Stimulated activated CD8-positive, alpha-beta memory T cell treated with anti-CD3 and anti-CD28 coated beads, Interleukin-2, amount 100 ng/mL, for 1 hour (primary cell): ENCODE measurements at places on chromosomes 6 and 20.
A peak's percentile ranks its signal among the peaks of the same experiment; 100 is the strongest.

DNA sequence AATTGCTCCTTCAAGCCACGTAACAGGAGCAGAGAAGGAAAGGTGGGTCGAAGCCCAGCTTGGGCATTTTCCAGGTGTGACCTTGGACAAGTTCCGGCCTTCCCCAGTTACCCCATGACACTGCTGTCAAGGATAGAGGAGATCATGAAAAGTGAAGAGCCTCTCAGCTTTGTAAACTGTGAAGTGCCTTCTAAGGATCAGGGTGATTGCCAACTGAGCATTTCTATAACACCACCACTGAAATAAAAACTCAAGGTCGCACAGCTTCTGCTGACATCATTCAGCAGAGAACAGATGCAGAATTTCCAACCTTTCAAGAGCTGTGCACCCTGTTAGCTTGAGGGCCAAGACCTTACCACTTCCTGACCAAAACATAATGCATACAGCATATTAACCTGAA is 24.0 kb upstream of the ZMYND8 start:
- no peak for DNase-seq

DNA sequence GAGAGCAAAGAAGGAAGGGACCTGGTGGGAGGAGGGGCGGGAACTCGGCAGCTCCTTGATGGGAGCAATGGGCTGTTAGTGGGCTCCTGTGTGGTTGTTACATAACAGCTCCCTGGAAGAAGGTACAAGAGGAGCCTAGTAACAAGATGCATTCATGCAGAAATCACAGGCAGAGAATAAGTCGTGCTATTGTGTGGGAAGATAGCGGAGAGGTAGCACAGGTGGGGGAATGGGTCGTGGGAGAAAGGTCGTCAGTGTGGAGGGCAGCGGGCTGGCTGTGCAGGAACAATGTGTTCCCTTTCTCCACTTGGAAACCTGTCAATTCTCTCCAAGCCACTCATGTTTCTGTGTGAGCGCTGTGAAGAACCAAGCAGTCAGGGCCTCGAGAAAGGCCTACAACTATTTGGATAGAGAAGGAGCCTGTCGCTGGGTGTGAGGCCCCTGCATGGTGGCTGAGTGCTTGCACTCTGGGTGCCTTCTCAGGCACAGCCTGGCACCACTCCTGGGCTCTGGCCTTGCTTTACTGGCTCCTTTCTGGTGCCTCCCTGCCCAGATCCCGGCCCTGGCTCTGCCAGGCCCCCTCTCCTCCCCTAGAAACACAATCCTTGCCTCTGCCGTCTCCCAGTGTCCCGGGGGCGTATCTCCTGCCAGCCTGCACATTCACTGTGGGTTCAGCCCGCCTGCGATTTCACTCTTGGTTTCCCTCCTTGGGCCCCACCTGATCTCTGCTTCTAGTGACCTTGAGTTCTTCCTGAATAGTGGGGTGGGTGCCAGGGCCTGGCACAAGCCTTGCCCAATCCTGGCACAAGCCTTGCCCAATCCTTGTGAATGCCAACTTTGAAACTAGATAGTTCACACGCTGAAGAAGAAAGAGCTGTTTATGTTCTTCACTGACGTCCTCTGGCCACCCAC is 7.4 kb upstream of the FGD2 start:
- DNase-seq: no peak

GRCh38 chr6:14372734-14373489 is 255.3 kb downstream of the CD83 start:
- DNase-seq: no peak

DNA sequence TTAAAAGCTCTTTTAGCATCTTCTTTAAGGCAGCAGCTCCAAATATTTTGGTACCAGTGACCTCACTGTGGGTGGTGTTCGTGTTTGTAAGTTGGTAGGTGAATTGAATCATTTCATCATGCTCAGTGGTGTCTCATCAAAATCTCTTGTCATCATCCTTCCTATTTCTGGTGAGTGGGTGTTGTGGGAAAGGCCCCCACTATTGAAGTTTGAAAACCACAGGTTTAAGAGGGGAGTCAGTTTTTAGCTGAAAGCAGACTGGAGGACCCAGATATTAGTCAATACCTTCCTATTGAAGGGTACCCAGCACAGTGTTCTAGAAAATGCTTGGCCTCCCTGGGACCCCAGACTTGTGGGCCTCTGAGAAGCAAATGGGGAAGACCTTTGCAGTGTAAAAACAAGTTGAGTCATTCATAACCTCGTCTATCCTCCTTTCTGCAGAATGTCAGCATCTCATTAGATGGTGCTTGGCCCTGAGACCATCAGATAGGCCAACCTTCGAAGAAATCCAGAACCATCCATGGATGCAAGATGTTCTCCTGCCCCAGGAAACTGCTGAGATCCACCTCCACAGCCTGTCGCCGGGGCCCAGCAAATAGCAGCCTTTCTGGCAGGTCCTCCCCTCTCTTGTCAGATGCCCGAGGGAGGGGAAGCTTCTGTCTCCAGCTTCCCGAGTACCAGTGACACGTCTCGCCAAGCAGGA is 3.7 kb downstream of the PIM1 start:
- DNase-seq: no peak

GRCh38 chr6:163347021-163347446 is 67.5 kb upstream of the QKI start:
- DNase-seq: no peak

DNA sequence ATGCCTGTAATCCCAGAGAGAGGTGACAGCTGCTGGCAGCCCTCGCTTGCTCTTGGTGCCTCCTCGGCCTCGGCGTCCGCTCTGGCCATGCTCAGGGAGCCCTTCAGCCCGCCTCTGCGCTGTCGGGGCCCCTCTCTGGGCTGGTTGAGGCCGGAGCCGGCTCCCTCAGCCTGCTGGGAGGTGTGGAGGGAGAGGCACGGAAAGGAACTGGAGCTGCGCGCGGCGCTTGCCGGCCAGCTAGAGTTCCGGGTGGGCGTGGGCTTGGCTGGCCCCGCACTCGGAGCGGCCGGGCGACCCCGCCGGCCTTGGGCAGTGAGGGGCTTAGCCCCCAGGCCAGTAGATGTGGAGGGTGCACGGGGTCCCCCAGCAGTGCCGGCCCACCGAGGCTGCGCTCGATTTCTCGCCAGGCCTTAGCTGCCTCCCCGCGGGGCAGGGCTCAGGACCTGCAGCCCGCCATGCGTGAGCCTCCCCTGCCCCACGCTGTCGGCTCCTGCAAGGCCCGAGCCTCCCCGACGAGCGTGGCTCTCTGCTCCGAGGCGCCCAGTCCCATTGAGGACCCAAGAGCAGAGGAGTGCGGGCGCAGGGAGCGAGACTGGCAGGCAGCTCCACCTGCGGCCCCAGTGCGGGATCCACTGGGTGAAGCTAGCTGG is 34.6 kb downstream of the C6orf52 start:
- DNase-seq: no peak

DNA sequence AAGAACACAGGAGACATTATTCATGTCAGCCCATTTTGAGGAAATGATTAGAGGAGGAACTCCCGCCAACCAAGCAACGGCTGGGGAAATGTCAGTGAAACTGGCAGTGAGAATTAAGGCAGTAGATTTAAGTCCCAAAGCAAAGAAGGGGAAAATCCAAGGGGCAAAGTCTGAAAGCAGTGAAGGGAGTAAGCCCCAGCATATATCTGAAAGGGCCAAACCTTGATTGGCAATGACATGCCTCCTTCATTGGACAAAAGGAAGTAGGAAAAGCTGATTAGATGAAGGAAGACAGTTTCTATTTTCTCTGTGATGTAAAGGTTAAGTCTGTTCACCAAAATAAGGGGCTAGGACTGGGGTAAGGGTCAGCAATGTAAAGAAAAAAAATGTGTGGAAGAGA is 190.3 kb downstream of the RNF144B start:
- no peak for DNase-seq

GRCh38 chr6:148513145-148514071 is 170.8 kb downstream of the SASH1 start:
- DNase-seq: no peak

DNA sequence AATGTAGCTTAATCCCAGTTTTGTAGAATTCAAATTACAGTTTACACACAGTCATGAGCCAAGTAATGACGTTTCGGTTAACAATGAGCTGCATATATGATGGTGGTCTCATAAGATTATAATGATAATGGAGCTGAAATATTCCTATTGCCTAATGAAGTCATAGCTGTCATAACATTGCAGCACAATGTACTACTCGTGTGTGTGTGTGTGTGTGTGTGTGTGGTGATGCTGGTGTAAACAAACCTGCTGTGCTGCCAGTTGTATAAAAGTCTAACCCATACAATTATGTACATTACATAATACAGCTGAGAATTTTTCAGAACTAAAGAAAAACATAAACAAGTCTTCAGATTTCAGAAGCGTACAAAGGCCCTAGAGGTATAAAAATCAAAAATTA is 66.7 kb upstream of the ARID1B start:
- DNase-seq: no peak

DNA sequence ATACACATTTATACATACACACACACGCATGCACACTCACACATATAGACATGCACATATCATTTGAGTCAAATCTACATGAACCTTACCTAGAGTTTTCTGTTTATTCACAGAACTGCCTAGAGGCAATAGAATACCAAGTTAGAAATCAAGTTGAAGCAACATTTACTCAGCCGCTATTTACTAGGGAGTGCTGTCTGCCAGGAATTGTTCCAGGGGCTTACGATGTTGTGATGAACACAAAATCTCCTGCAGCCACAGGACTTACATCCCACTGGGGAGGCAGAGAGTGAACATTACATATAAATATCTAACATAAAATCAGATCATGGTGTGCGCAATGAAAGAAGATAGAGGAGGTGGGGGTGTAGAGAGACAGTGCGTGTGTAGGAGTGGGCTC is 80.4 kb downstream of the GCLC start:
- DNase-seq: no peak

GRCh38 chr6:99617131-99617530 is 10.5 kb downstream of the PRDM13 start:
- DNase-seq: no peak

GRCh38 chr20:38633577-38634093 is 32.0 kb downstream of the ARHGAP40 start:
- peak; percentile 15 for DNase-seq

- no peak for DNase-seq
These were observed 490.3 kb downstream of the COL12A1 start for GRCh38 chr6:74715355-74716085.

GRCh38 chr6:142879076-142879475 is 65.9 kb downstream of the HIVEP2 start:
- DNase-seq: no peak

DNA sequence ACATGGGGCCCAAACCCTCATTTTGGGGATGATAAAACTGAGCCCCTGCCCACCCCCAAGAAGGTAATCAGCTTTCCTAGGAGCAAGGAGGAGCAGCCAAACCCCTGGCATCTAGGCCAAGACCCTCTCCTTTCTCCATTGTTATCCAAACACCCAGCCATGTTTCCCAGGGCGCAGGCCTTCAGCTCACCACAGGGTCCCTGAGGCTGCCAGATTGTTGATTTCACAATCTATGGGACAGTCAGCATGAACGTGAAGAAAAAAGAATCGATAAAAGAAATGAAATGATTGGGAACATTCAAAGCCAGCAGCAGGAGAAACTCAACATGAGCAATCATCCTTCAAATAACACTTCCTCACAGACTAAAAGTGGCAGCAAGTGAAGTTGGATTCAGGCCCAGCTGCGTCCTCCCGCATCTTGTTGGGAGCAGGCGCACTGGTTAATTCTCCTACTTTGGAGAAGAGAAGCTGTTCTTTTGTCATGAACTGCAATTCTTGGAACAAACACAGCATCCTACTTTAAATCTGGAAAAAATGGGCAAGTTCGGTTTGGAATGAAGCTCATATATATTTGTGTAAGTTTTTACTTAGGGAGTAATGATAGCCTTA is 241.8 kb upstream of the PRDM1 start:
- no peak for DNase-seq

- DNase-seq: no peak
These were observed 37.3 kb upstream of the SAYSD1 start for GRCh38 chr6:39152262-39152661.

DNA sequence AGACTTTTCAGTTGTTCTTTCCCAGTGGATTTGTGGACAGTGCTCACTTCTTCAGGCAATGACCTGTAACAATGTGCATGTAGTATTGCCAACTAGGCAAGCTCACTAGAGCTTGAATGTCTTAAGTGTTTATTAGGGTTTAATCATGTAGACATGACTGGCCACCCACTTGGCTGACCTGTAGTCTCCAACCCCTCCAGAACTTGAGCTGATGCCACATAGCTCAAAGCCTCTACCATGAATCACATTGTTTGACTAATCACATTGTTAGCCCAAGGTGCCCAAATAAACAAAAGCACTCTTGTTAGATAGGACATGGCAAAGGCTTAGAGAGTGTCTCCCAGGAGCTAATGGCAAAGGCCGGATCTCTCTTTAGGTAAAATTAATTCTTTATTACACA is 272.7 kb downstream of the GRIK2 start:
- no peak for DNase-seq

DNA sequence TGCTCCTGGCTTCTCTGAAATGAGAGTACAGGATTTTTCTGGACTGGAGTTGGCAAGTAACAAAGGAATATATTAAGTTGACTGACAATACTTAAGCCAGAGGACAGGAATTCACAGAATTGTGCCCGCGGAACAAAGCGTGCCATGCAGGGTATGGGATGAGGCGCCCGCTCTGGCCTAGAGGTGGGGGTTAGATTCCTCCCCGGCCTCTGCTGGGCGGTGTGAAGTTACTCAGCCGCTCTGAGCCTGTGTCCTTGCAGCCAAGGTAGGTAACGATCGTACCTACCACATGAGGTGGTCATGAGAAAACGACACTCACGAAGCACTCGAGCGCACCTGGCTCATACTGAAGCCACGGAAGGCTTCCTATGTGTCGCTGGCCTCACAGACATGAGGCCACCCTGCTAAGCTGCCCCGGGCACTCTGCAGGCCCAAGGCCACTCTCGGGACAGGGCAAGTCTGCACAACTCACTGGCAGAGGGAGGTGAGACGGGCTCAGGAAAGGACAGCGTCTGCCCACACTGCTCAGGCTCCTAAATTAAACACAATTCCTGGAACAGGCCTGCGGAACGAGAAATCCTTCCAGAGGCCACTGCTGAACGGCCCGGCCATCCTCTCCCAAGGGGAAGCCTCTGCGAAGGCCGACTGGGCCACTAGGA is 70.8 kb downstream of the PSMG4 start:
- no peak for DNase-seq

GRCh38 chr20:53867741-53868351 is 202.5 kb downstream of the BCAS1 start:
- no peak for DNase-seq

- no peak for DNase-seq
These were observed 81.0 kb upstream of the LRFN2 start for GRCh38 chr6:40668203-40668602.

GRCh38 chr6:125807293-125807692 is 16.5 kb downstream of the NCOA7 start:
- no peak for DNase-seq
